ENCODE measurements at places on chromosomes 4 and X. TPM values are rescaled to one million over a fixed set of nuclear protein-coding genes. Genes with fewer than 3 reads are reported as not detected.
A peak's percentile ranks its signal among the peaks of the same experiment; 100 is the strongest.

DNA sequence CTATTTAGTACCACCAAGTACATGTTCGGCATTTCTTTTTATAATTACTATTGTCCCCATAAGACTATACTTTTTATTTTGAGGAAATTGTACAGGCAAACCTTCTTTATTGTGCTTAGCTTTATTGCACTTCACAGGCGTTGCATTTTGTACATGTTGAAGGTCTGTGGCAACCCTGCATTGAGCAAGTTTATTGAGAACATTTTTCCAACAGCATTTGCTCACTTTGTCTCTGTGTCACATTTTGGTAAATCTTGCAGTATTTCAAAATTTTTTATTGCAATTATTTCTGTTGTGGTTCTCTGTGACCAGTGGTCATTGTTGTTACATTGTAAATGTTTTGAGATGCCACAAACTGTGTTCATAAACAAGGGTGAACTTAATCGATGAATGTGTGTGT, 10.8 kb upstream of the CXCL5 start:
- DNase-seq: no peak

- no peak for DNase-seq
These were observed 69.2 kb upstream of the FAT1 start for GRCh38 chr4:186792728-186793366.

DNA sequence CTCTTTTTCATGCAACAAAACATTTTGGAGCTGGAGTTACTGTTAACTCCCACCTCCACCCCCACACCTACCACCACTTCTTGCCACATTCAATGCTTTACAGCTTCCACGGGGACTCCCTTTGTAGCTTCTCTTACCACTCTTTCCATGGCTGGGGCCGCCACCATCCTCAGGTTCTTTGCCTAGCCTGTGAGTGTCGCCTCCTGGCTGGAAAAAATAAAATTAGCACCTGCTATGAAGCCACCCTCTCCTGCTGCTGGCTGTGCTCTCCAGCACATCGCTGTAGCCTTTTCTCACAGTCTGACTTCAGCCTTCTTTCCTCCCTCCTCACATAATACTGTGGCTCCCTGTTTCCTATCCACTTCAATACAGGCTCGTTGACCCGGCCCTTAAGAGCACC, 114.4 kb downstream of the FRAS1 start:
- no peak for DNase-seq

DNA sequence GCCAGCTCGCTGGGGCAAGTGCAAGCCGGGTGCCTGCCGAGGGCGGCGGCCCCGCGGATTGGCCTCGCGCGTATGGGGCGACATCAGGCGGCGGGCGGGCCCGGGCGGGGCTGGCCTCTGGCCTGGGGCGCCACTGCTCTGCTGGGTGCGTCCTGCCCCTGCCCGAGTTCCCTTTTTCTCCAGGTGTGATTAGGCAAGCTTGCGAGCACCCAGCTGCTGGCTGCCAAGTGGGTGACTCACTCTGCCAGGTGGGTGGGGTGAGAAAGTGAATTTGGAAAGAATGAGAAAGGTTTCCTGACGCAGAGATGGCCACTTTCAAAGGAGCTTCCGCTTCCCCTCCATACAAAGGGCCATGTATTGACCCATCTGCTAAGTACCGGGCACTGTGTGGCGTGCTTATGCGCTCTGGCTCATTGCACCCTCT, 32.5 kb downstream of the FGFBP1 start:
- DNase-seq: no peak

The TMSB15C gene
- 3.1 TPM for total RNA-seq

DNA sequence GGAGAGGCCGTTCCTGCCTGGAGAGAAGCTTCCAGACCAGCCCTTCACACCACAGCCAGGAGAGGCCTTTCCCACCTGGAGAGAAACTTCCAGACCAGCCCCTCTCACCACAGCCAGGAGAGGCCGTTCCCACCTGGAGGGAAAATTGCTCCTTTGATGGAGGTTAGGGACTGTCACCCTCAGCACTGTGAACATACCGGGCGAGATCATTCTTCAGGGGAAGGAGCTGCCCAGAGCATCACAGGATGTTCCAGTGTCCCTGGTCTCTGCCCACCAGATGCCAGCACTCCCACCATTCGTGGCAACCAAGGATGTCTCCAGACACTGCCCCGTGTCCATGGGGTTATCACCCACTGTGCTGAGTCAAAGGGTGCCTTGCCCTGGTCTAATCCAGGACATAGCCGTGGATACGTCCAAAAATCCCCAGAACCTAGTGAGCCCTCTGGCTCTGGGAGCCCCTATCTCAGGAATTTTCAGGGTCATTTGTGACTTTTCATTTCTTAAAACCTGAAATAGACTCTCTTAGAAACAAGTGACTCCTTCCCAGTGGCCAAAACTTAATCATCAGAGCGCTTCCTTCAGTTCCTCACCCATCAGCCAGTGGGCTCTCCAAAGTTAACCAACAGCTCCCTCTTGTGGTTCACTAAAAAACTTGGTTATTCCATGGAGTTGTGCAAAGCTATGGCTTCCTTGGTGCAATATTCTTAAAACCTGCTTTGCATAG, 80.2 kb downstream of the CRMP1 start:
- peak; percentile 75 for DNase-seq

The OPRPN gene
- total RNA-seq: not detected

- DNase-seq: no peak
These were observed 3.0 kb downstream of the PDLIM3 start for GRCh38 chr4:185532293-185532692.

GRCh38 chr4:136476753-136477152, 1055.5 kb downstream of the PCDH18 start:
- DNase-seq: no peak

The ARHGAP36 gene
- total RNA-seq: not detected
